NCI-H510A treated with DMSO at 0.1 percent for 48 hours (cell line): ENCODE measurements at places on chromosomes 2 and 18.

DNA sequence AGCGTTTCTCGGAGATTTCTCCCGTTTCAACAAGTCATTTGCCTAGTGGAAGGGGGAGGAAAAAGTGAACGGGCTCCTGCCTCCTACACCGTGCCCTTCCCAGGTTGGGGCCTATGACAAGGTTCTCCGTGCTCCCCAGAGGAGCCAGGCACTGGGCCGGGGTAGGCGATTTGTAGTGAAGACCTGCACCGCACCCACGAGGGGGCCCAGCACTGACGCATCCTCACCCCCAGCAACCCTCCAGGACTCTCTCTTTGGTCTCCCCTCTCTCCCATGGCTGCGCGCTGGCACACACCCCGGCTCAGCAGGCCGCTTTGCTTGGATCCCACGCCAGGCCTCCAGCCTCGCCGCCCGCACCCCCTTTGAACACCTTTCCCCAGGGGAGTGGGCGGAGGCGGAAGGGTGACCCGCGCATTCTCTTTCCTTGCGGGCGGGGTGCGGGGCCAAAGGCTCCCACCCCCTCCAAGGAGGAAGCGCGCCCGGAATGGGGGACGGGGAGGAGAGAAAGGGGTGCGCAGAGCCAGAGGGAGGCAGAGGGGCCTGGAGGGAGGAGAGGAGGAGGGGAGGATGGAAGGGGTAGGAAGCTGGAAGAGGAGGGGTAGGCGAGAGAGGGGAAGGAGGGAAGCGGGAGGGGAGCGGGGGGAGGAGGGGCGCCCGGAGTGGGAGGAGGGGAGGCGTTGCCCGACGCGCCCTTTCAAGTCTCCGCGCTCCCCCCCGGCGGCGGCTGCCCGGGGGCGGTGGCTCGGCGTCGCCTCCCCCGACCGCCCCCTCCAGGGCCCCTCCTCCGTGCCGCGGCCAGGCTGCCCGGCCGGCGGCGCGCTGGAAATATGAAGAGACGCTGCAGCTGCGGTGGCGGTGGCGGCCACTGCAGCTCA, at the start of gene APCDD1:
Gene APCDD1 (plus strand): TSS at position 830 of the 875 bp plus-strand sequence. CDS start 347 bp downstream, outside the sequence.
- peak; percentile 8 for DNase-seq

GRCh38 chr2:20018601-20019152, 6.2 kb upstream of the MATN3 start:
- no peak for DNase-seq

- DNase-seq, result no peak
Measured at GRCh38 chr18:53800171-53800570, 424.3 kb downstream of the MBD2 start.

DNA sequence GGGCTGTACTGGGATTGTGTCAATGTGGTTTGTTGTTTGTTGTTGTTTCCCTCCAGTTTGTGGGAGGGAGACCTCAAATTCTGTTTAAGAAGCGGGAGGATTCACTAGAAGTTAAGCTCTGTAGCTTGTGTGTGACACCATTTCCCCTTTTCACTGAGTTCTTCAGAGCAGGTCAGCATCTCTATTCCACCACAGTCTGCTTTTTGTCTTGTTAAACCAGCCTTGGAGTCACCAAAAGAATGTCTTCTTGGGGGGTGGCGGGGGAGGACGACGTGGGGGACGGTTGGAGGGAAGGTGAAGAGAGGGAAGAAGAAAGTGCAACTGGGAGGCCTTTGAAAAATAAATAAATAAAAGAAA, 2.3 kb upstream of the BCL11A start:
- DNase-seq, result no peak

GRCh38 chr2:65025453-65026123, 30.6 kb upstream of the CEP68 start:
- DNase-seq, result no peak
